HTR-8/SVneo (cell line): ENCODE measurements at places on chromosomes 11 and 22.

GRCh38 chr11:78841456-78842060, 266.9 kb upstream of the NARS2 start:
- no peak for DNase-seq

GRCh38 chr11:31620434-31620833, 110.9 kb downstream of the ELP4 start:
- DNase-seq: no peak

- peak; percentile 79 for DNase-seq
Measured at GRCh38 chr11:3123761-3124733, 41.1 kb downstream of the OSBPL5 start.

DNA sequence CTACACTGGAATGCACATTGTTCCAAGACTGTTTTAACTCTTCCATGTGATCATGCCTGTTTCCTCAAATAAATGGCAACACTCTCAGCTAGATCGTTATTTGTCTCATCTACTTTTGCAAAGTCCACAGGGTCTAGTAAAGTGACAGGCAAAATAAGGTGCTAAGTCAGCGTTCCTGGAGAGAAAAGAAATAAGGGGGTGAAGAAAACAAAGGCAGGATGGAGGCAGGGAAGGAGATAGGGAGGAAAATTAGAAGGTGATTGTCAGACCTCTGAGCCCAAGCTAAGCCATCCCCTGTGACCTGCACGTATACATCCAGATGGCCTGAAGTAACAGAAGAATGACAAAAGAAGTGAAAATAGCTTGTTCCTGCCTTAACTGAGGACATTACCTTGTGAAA, 132.1 kb downstream of the RAB38 start:
- no peak for DNase-seq

GRCh38 chr11:8841899-8842298, 69.1 kb upstream of the AKIP1 start:
- no peak for DNase-seq

- no peak for DNase-seq
Measured at GRCh38 chr11:103948187-103948763, 88.2 kb upstream of the DDI1 start.

- no peak for DNase-seq
Measured at GRCh38 chr22:33382436-33382835, 324.3 kb upstream of the SYN3 start.

- DNase-seq: no peak
Measured at GRCh38 chr11:90840071-90840470, 617.2 kb upstream of the CHORDC1 start.

DNA sequence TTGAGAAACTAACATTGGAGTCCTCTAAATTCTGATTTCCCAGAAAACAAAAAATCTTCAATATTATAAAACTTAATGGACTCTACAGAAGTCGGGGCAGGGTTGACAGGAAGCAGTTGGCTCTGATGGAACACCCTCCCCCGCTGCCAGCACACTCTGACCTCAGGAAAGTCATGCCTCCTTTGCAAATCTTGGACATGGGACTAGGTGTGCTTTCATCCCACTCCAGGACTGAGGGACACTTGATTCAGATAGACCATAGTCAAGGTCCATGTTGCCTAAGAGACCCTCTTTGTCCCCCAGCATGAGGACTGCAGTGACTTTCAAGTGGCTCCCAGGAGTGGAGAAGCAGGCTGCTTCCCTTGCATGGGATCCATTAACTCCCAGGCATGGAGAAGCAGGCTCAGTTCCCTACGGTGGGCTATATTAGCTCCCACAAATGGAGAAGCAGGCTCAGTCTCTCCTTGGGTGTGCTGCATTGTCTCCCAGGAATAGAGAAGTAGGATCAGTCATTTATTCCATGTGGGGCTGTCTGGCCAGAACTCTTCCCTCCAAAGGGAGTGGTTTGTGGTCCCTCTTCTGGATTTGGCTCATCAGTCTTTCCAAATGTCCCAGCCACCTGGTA, 38.3 kb downstream of the C22orf31 start:
- no peak for DNase-seq
